BE2C (cell line): ENCODE measurements at places on chromosomes 16 and 17.

- no peak for DNase-seq
Observed at GRCh38 chr17:42459801-42460281, 1.2 kb downstream of the ATP6V0A1 start.

- no peak for DNase-seq
Observed at GRCh38 chr17:17132746-17133145, 73.4 kb downstream of the PLD6 start.

DNA sequence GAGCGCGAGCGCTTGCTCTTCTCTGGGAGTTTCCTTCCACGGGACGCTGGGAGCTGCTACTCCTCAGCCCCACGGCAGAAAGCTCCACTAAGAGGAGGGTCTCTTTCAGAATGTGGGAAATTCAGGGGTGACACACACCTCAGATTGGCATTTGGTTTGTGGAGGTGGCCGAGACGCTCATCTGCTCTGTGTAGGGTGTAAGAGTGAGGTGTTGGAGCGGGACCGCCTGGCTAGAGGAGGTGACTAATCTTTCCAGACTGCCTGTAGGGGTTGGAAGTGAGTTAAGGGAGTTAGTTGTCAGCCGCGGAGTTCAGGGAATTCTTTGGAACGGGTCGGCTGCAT lies 735 bp downstream of the PSMD11 start:
- no peak for DNase-seq

GRCh38 chr17:52079496-52079895 lies 79.0 kb downstream of the CA10 start:
- no peak for DNase-seq

GRCh38 chr17:19237389-19238166 lies 412 bp downstream of the EPN2 start:
- peak; percentile 37 for DNase-seq

- DNase-seq: no peak
Observed at GRCh38 chr16:72877374-72878028, 170.4 kb downstream of the ZFHX3 start.

- no peak for DNase-seq
Observed at GRCh38 chr16:11360641-11361373, 15.5 kb downstream of the RMI2 start.

DNA sequence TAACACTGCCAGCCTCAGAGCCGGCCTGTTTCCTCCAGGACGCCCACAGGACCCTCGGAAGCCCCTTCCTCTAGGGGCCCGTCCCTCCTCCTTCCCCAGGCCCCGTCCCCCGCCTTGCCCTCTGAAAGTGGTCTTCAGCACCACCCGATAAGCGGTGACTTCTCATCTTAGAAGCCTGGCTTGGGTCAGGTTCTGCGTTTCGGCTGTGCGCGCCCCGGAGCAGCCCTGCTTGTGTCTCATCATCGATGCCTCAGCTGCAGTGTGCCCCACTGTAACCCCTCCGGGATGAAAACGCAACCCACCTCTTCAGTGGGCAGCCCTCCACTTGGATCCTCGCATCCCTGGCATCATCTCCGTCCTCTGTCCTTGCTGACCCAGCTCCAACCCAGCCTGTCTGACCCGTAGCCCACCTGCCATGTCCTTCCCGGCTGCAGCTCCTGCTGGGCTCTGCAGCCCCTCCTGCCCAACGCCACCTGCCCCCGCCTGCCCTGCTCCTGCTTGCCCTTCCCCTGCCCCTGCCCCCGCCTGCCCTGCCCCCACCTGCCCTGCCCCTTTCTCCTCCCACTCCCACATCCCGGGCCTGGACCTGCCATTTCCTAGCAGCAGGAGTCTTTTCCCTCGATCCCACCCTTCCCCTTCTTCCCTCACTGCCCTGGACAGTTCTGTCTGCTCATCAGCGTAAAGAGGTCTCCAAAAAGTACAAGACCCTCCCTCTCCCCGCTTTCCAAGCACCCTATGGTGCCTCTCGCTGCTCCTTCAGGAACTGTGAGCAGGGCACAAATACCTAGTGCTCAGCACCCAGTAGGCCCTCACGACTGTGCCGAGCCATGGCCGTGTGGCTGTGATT lies 112.5 kb upstream of the CHMP6 start:
- DNase-seq: peak; percentile 5

- DNase-seq: no peak
Observed at GRCh38 chr17:78644931-78645351, 67.7 kb upstream of the DNAH17 start.

- no peak for DNase-seq
Observed at GRCh38 chr17:59839651-59840328, 53.0 kb downstream of the TUBD1 start.

DNA sequence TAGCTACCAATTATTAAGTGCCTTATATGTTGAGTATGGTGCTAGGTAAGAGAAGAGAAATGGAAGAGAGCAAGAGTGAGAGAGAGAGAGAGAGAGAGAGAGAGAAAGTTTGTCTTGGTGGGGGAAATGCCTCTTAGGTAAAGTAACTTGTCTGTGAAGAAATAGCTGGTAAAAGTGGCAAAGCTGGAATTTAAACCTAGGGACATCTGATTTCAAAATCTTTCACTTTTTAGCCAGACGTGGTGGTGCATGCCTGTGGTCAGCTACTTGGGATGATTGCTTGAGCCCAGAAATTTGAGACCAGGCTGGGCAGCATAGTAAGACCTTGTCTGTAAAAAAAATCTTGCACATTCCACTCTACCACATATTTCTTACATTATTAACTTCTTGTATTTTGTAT lies 23.0 kb upstream of the CDR2 start:
- DNase-seq: no peak

GRCh38 chr16:10865991-10866966 lies 10.7 kb upstream of the CIITA start:
- no peak for DNase-seq

- DNase-seq: no peak
Observed at GRCh38 chr16:57238682-57239081, 6.4 kb upstream of the ARL2BP start.

- DNase-seq: no peak
Observed at GRCh38 chr16:87618216-87618615, 15.9 kb downstream of the JPH3 start.

DNA sequence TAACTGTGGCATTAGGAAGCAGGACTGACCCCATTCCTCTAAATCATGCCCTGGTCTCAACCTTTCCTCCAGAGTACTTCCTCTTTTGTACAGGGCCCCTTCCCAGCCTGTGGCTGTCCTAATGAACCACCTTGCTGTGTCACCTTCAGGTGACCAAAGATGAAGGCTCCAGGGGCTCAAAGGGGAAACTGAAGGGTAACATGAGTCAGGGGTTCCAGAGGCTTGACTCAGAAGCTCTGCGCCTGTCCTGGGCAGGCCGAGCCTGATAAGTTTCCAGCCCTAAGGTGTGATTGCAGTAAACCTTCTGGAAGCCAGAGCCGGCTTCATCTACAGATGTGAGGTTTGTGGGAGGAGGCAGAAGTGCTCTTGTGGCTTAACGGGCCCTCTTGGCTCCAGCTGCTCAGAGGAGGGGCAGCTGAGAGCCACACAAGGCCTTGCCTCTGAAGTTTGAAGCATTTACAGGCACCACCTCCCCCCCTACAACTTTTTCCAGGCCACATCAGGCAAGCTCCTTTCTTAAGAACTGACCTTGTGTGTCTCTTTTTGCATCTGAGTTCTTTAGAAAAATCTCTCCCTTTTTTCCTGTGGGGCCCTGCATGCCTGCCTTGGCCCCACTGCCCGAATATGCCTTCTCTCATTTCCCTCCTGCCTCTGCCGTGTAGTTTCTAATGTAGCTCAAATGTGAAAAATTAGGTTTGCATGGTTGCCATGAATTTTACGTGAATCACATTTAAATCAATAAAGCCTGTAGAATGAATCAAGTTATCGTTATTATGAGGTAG lies 149.9 kb downstream of the CLEC16A start:
- no peak for DNase-seq

DNA sequence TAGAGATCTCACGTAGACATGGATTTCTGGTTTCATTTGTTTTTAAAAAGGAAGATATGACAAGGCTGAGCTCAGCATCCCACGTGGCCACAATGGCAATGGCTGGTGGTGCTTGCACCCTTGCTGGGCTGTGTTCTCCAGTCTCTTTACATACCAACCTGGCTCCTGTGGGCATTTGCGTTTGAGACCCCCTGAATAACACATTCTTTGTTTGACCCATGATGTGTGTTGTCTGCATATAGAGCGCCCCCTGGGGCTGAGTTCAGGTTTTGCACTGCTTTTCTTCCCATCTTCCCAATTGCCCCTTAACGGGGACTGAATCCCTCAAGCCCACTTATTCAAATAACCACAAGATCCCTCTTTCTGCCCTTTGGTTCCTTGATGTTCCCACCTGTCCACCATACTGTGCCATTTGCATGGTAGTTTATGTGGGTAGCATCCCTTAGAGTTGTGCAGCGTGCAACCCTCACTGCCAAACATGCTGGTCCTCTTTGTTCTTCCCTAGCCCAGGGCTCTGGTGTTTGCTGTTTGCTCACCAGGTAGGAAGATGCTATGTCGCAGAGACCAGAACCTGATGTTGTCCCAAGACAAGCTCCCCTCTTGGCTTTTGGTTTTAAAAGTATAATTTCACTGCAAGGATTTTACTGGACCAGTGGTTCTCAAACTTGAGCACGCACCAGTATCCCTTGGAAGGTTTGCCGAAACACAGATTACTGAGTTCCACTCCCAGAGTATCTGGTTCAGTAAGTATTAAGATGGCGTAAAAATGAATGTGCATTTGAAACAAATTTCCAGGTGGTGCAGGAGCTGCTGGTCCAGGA lies 38.5 kb upstream of the NKD1 start:
- peak; percentile 56 for DNase-seq

DNA sequence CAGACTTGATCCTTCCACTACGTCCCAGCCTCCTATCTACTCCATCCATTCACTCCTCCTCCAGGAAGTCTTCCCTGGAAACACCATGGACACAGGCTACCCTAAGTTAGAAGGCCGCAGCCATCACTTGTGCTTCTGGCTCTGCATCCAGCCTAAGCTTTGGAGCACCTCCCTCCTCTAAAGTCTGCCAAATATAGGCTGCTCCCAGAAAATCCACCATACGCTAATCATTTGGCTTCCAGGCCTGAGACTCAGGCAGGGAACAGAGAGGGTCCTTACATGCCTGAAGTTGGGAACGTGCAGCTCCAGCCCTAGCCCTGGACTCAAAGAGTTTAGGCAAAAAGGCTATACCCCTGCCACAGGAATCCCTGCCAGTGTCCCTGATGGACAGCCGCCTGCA lies 6.7 kb downstream of the PCGF2 start:
- DNase-seq: no peak

DNA sequence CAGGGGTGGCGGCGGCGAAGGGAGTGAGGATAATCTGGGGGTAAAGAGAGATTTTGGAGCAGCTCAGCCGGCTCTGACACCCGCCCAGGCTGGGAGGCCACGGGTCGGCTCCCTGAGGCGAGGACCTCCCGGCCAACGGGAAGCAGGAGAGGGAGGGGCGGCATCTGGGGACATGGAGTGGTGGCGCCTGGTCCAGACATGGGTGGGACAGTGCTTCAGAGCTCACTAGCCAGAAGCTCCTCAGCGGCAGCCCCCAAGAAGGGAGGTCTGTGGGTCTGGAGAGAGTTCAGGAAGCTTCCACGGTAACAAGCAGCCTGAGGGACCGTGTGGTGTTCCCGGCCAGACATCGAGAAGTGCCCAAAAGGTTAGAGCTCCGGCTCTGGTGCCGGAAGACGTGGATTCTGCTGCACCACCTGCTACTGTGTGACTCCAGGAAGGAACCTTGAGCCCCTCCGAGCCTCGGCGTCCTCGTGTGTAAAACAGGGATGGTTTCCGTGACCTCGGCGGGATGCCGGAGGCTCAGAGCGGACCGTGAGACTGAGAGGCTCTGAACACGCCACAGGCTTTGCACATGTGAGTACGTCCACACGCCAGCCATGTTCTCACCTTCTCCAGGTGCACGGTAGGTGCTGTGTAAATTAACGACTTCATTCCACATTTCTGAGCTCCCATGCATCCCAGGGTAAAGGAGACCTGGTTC lies 56.9 kb downstream of the TIMM22 start:
- no peak for DNase-seq

- no peak for DNase-seq
Observed at GRCh38 chr16:56763291-56763916, 33.5 kb downstream of the NUP93 start.
